ENCODE measurements at places on chromosomes 4 and X.

DNA sequence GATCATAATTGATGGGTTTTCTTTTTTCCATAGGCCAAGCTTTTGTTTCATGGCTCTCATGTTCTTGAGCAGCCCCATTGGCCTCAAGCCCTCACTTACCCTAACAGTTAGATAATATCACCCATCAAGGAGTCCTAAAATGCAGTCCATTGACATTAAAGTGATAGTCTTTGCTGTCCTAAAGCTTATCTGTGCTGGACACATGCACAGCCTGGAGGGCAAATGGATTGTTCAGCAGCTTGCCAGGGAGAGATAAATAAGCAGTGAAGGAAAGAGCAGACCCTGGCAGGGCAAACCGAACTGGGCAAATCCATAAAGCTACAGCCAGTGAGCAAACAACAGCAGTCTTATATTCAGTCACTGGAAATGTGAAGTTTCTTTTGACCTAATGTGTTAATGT lies 199.6 kb upstream of the MID1 start:
- DNase-seq: no peak

DNA sequence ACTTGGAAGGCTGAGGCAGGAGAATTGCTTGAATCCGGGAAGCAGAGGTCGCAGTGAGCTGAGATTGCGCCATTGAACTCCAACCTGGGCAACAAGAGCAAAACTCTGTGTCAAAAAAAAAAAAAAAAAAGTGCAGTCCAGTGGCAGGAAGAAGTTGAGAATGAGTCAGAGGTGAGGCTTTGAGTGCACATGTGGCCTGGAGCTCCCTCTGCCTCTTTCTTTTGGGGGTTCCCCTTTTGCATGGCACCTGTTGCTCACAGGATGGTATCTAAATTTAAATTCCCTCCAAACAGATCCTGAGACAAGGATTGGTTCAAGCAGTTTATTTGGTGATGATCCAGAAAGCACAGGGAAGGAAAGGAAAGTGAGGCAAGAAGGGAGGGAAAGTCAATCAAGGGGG lies 151.4 kb upstream of the STX18 start:
- no peak for DNase-seq

GRCh38 chr4:3391422-3391821 lies 50.3 kb upstream of the HGFAC start:
- DNase-seq: no peak

DNA sequence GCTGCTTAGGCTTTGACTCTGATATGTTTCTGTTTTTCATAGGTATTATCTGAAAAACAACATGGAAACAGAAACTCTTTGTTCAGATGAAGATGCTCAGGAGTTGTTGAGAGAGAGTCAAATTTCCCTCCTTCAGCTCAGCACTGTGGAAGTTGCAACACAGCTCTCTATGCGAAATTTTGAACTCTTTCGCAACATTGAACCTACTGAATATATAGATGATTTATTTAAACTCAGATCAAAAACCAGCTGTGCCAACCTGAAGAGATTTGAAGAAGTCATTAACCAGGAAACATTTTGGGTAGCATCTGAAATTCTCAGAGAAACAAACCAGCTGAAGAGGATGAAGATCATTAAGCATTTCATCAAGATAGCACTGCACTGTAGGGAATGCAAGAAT lies 238.6 kb downstream of the RAPGEF2 start:
- no peak for DNase-seq

DNA sequence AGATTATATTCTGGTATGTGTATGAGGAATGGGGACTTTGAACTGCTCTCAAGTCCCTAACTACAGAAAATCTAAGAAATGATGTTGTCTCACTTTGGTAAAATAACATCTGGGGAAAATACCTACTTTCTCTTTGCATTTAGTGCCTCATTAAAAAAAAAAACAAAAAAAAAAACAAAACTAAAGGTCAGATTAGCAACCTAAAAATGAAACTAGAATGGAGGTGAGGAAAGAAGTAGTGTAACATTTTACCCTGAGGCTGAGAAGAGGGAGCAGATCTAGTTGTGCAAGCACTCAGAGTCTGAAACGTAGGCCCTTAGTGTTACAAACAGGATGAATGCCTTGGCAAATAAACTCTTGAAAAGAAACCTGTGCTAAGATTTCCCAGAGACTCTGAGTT lies 56.0 kb downstream of the VGLL1 start:
- DNase-seq: no peak

- no peak for DNase-seq
Observed at GRCh38 chrX:43018031-43018430, 240.1 kb upstream of the PPP1R2C start.

DNA sequence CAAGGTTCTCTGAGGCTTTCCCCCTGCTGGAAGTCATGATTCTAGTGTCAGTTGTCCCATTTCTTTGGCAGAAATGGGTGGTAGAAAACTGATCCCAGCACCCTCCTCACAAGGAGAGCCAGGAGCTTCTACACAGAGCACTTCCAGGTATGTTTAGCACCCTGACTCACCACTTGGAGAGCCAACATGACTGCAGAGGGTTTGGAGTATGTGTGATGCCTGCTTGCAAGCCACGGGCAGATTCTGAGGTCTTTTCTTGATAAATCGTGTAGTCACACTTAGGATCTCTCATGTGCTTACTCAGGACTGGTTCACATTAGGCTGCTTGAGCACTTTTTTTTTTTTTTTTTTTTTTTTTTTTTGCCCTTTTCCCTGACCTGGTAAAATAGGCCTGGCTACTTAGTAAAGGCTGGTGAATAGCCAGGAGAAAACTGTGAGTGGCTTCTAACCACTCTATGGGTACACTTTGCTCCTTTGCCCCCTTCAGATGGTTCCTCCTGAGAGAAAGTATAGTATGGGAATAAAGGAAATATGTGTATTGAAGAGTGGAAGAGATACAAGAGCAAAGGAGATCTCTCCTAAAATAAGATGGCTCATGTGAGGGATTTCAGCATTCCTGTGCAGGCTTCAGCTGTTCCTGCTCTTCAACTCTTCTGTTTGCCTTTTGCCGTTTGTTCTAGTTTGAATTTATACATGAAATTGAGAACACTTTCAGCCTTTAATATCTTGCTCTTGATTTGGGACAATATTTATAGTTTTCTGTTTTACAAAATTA lies 103.6 kb downstream of the EMCN start:
- DNase-seq: no peak

DNA sequence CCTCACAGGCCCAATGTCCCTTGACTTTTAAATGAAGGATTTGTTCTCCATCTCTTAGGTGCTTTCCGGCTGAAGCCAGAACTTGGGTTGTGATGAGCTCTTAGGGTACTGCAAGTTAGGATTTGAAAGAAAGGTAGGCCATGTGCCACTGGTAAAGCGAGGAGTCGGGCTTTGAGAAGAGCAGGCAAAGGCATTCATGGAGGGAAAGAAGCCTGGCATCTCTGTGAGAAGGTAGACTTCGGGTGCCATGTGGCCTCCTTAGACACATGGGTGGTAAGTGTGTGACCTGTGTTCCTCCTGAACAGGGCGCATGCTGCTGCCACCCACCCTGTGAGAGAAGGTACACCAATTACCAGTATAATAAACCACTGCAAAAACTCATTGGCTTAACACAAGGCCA lies 102.9 kb downstream of the GATB start:
- no peak for DNase-seq

GRCh38 chr4:126056116-126056650 lies 741.4 kb downstream of the FAT4 start:
- no peak for DNase-seq

DNA sequence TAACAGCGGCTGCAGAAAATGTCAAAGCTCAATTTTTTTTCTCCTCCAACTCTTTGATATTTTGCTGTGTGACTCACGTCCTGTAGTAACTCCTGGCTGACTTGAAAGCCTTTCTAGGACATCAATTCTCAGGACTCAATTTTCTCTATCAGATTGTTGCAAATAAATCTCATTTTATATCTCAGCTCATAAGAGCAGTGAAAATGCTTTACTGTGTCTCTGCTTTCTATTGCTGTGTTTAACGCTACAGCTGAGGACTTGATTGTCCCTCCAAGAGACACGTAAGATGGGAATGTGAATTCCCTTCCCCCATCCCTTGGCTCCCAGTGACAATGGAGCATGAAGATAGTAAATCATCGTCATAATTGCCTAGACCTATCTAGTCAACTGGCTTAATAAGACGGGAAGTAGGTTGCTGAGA lies 20.5 kb upstream of the CBR4 start:
- DNase-seq: no peak

DNA sequence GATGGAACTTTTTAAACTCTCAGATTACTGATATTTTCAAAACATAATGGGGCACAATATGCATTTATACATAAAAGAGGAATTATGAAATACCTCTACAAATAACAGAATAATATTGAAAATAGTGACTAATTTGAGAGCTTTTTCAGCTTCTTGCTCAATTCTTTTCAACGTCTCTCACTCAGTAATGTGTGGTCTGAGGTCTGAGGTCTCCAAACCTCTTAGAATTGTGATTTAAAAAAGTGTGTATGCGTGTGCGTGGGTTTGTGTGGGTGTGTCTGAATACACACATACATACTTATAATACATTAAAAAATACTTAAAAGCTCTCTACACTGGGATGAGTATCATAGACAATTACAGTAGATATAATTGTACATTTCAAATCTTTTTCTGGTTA lies 7.9 kb downstream of the NDNF start:
- DNase-seq: no peak

DNA sequence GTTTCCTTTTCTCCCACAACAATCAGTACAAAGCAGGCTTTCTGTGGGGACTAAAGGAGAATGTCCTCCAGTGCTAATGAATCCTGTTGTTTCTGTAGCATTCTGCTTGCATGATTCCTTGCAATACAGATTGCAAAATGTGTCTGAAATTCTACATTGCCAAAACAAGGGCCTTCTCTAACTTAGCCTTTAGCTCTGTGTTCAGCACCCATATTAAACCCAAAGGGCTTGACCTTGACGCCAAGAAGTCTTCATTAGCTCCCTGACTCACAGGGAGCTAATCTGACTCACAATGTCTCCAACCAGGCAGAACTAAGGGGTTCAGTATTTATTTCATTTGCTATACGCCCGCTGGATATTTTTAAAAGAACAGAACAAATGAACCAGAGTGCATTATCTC lies 241.4 kb upstream of the CLNK start:
- no peak for DNase-seq

DNA sequence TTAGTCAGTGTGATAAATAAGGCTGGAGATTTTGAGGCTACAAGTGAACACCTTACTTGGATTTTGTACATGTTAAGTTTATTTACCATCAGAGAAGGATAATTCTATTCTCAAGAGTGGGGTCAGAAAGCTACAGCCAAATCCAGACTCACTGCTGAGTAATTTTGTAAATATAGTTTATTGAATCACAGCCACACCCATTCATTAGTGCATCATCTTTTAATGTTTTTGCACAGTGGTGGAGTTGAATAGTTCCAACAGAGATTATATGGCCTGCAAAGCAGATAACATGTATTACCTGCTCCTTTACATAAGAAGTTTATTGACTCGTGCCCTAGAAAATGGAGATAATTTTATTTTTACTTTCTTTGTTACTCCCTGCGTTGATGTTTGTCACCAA lies 60.4 kb downstream of the PCDH18 start:
- no peak for DNase-seq

DNA sequence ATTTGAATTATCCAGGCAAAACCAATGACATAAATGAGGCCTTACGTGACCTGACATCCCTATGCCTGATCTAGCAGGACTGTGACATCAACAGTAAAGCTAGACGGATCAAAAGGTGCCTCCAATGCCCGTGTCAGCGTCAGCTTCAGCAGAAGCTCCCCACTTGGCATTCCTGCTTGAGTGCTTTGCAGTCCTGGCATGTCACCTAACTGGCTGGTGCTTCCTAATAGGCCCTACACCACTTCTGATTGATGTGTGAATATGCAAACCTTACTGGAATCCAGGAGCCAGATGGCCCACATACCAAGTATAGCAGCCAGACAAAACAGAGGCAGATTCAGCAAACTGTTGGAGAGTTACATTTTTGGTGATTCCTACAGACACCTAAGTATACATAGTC lies 224.2 kb downstream of the DMD start:
- DNase-seq: no peak

Measured in GM12892 (cell line).